ENCODE measurements at places on chromosomes 4 and X.

GRCh38 chr4:38058151-38058550 is 98.0 kb downstream of the PTTG2 start:
- DNase-seq, result no peak

DNA sequence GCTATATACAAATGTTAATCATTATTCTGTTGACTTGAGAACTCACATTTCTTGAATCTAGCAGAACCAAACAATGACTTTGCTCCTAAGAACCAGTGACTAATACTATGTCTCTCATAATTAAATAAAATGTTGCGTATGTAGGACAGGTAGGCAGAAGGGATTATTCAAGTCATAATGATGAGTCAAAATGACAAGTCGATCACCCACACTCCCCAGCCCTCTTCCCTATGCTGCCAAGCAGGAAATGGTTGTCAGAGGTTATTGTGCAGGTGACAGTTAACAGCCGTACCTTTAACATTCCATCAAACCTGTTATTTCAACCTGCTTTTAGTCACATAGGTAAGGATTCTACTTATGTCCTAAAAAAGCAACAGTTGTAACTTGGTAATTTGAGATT is 22.0 kb upstream of the STK26 start:
- DNase-seq, result no peak

- peak; percentile 73 for DNase-seq
Measured at GRCh38 chr4:7539659-7540058, 104.9 kb upstream of the PSAPL1 start.

DNA sequence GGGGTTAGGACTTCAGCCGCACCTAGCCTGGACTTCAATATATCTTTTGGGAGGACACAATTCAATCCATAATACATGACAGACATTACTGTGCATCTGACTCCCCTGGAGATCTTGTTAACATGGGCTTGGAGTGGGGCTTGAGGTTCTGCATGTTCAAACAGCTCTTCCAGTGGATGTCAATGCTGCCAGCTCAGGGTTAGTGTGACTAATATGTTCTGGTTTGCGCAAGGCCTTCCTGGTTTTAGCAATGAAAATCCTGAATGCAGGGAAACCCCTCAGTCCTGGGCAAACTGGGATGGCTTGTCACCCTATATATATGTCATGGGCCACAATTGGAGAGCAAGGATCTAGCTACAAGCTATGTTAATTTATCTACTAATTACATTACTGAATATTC is 2.7 kb upstream of the TSPAN7 start:
- DNase-seq, result no peak

- no peak for DNase-seq
Measured at GRCh38 chr4:133694416-133694815, 507.2 kb downstream of the PABPC4L start.

DNA sequence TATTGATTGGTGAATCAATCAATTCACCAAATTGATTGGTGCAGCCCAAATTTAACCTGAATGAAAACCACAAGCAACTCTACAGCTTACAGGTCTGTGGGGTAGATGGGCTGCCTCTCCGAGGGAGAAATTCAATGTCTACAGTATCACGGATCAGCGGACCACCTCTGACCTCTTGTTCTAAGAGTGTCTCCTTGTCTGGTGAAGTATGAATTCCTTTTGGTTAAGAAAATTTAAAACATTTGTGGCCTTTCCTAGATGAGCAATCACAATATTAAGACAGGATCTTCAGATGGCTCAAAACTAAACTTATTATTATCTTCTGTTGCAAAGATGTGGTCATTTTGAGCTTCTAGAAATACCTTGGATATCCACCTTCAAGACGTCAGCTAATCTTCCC is 153.3 kb downstream of the IL15 start:
- DNase-seq, result no peak

DNA sequence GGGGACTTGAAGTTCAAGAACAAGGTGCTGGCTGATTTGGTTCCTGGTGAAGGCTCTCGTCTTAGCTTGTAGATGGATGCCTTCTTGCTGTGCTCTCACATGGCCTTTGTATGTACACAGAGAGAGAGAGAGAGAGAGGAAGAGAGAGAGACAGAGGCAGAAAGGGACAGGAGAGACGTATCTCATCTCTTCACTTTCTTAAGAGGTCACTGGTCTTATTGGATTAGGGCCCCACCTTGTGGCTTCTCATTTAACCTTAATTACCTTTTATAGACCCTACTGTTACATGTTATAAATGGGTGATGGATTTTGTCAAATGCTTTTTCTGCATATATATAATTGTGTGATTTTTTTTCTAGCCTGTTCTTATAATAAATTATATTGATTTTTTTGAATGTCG is 1444.2 kb downstream of the ADGRL3 start:
- no peak for DNase-seq

DNA sequence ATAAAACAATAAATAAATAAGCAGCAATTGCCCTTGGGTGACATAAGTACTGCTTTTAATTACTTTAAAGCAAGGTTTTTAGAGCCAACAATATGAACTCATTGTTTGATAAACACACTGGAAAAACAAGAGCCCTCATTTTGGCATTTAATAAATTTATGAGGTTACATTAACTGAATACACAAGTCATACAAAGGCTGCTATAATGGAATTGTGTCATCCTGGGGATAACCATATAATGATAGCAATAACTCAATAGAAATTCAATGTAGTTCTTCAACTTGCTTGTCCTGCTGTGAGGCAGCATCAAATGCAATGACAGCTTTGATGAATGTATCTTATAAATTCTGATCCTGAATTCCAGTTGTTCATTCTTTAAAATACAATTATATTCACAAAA is 1512.5 kb downstream of the STIM2 start:
- no peak for DNase-seq

DNA sequence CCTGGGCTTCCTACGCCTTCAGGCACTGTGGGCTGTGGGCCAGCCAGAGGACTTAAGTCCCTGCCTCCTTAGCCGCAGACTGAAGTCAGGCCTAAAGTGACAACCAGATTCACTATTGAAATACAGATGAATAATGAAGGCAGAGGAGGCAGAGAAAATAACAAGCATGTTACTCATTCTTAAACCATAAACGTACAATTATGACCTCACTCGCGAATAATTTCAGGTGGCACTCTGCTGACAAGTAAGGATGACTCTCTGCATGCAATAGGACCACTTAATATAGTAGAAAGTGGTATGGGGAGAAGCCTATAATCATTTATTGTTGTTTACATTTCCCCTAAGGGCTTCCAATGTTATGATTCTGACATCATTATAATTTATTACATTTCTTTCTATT is 409.2 kb upstream of the FGF13 start:
- DNase-seq, result no peak

GRCh38 chr4:72376901-72377300 is 192.1 kb downstream of the ADAMTS3 start:
- no peak for DNase-seq

DNA sequence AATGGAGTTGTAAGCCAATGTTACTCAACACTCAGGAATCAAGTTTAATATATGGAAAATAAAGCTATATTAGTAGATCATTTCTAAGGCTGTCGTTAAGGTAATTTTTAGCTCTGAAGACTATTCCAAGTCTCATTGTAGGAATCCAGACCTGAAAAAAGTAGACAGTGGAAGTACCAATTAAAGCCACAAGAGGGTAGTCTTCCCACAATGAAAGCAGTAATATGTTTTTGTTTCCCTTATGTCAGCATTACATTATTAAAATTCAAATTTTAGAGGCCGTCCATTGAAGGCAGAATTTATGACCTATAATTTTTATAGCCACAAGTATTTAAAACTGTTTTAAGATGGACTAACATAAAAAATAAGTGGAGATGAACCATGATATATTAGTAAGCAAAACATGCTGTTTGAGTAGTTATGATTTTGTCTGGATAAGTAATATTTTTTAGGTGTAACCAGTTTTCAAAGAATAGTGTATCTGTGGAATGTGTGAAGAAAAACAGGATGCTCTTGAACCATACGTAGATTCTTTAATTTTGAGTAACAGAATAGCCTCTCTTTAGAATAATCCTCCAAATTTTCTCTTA is 372.6 kb upstream of the TECRL start:
- DNase-seq, result peak; percentile 28

GRCh38 chr4:23602720-23603119 is 287.1 kb downstream of the PPARGC1A start:
- DNase-seq, result no peak

- no peak for DNase-seq
Measured at GRCh38 chr4:139958739-139959098, 195.3 kb downstream of the MAML3 start.

- DNase-seq, result no peak
Measured at GRCh38 chr4:145979160-145979559, 40.5 kb upstream of the ZNF827 start.

DNA sequence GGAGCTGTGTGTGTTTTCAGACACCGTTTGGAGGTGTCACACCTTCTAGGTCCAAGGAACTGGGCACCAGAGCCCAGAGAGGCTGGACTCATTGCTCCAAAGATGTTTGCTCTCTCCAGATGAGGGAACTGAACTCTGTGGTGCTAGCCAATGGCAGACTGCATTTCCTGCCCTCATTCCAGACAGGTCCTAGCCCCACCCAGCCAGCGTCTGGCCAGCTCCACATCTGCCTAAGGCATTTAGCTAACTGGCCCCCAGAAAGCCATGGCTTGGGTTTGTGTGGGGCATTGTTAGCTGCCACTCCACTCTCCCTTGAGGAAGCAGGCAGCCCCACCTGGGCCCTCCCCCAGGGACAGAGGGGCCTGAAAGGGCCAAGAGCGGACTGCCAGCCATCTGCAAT is 11.4 kb downstream of the FGD1 start:
- no peak for DNase-seq

DNA sequence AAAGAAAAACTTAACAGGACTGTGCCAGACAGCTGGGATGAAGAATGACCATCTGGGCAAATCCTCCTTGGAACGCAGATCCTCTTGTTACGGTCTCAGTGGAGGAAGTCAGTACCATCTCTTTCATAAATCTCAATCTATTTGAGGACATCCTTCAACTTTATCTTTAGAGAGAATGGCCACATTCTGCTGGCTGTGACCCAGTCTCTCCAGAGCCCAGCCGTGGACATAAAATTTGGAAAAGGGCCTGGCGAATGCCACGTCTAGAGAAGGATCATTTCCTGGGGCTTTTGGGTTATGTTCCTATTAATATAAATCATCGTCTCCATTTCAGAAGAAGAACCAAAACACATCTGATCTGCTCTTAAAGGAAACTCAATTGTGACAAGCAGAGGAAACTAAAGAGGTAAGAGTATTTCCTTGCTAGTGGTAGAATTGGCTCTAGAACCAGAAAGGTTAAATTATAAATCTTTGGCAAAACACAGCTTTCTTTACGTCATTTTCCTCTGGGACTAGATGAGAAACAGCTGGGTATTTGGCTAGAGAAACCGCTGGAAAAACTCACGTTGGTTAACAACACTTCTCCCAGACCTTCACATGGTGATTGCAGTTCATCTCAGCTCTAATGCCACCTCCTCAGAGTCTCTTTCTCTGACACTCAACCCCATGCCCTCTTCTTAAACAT is 164.7 kb downstream of the CHIC2 start:
- no peak for DNase-seq

DNA sequence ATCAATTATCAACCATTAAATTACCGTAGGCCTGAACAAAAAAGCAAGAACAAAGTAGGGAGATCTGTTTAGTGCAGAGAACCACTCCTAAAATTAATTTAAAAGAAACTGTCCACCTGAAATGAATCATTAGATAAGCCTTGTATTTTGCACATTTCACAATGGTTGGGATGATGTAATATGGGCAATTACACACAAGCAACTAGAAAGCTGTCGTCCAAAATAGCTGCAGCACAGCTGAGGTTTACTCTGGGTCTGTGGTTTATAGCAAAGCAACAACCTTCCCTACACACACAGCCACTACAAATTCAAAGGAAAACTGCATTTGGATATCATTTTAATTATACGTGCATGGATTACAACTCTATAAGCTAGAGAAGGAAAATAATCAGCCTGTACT is 28.5 kb downstream of the PCDH19 start:
- no peak for DNase-seq

GRCh38 chrX:48683411-48683982 is at the start of gene WAS:
Gene WAS (plus strand): TSS chrX:48683799. CDS start chrX:48683854, 55 bp downstream.
- DNase-seq, result no peak

- no peak for DNase-seq
Measured at GRCh38 chr4:156568484-156568883, 403.1 kb downstream of the PDGFC start.

GRCh38 chr4:154427149-154427548 is 64.5 kb downstream of the DCHS2 start:
- DNase-seq, result no peak
